Uterus (tissue), 4 donors: ENCODE measurements at places on chromosomes 13 and 19. TPM values are rescaled to one million over a fixed set of nuclear protein-coding genes. Genes with fewer than 3 reads are reported as not detected.

The IFI30 gene
- total RNA-seq: 17.4 TPM

The OR1M1 gene
- total RNA-seq: not detected

The CEACAM5 gene
- total RNA-seq: not detected

The CYSLTR2 gene
- total RNA-seq: 0.59 TPM

The PSG6 gene
- total RNA-seq: not detected

The ZNF229 gene
- 23.7 TPM for total RNA-seq

GRCh38 chr19:10805065-10805757, 30.8 kb downstream of the TMED1 start:
- H3K4me1 ChIP-seq: no peaks in the 10 kb centered on the region
- H3K27me3 ChIP-seq: no peaks in the 10 kb centered on the region
- no peaks in the 10 kb centered on the region for H3K36me3 ChIP-seq
- DNase-seq: no peak
- no peak overlapping the region for H3K4me3 ChIP-seq
- no peak overlapping the region for H3K27ac ChIP-seq

DNA sequence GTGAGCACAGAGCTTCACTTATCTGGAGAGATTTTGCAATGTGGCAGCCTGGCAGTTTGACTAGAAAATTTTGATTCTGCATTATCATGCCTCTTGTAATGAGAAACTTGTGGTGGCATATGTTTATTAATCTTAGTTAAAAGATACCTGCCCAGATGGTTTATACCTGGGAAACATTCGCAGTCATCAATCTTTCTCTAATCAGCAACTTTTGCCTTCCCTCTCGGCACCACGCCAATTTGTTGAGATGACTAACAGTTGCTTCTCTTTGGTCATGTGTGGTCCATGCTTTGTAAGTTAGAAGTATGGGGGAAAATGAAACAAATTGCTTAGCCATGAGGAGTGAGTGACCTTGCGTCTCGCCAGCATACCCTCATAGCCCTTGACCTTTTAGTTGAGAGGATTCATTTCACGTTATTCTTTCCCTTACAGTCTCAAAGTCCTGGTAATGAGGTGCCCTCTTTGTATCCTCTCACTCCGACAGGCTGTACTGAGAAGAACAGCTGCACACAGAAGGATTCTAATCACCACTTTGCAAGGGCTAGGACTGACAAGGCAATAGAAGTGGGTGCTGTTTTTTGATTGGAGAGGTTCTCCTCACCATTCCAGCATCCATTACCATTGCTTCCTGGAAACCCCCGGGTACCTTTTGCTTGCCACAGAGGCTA, 201.4 kb downstream of the OXGR1 start:
- no peaks in the 10 kb centered on the region for H3K27me3 ChIP-seq
- DNase-seq: no peak
- H3K4me3 ChIP-seq: no peak overlapping the region
- H3K4me1 ChIP-seq: no peaks in the 10 kb centered on the region
- H3K36me3 ChIP-seq: no peaks in the 10 kb centered on the region

DNA sequence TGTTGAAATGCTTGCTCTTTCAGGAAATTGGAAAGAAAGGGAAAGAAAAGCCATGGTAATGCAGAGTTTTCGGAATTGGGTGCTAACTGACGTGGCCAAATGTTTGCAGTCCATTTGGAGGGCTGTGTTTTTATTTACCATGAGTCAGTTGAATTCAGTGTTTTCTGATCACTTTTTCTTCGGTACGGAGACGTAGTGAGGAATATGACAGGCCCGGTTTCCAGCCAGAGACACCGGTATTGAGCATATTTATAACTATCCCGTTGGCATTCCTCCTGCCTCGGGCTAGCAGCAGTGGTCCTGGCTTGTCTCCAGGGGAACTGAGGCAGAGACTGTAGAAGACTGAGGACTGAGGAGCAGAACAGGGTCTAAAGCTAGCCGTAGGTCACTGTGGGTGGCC, 1.0 kb downstream of the CDC16 start:
- no peaks in the 10 kb centered on the region for H3K36me3 ChIP-seq
- H3K27me3 ChIP-seq: no peaks in the 10 kb centered on the region
- H3K4me1 ChIP-seq: no peaks in the 10 kb centered on the region
- no peak for DNase-seq
- peak overlapping the region; percentile 69 for H3K4me3 ChIP-seq

DNA sequence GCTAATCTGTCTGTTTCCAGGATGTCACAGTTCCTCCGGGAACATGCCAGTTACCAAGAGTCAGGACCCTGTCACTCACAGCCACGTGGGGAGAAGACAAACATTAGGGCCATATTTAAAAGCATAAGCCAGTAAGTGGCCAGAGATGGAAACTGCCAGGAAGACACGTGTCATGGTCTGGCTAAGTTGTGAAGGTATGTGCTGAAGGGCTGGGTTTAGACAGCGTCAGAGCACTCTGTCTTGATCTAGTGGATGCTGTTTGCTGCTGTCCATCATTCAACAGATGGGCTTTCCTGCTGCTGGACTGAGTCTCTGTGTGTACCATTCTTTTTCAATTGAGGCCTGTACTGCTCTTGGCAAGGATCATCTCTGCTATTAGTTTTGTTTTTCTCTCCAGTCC, 128.6 kb downstream of the HS6ST3 start:
- no peaks in the 10 kb centered on the region for H3K36me3 ChIP-seq
- no peaks in the 10 kb centered on the region for H3K4me1 ChIP-seq
- H3K27ac ChIP-seq: no peak overlapping the region
- no peaks in the 10 kb centered on the region for H3K27me3 ChIP-seq
- no peak overlapping the region for H3K4me3 ChIP-seq

DNA sequence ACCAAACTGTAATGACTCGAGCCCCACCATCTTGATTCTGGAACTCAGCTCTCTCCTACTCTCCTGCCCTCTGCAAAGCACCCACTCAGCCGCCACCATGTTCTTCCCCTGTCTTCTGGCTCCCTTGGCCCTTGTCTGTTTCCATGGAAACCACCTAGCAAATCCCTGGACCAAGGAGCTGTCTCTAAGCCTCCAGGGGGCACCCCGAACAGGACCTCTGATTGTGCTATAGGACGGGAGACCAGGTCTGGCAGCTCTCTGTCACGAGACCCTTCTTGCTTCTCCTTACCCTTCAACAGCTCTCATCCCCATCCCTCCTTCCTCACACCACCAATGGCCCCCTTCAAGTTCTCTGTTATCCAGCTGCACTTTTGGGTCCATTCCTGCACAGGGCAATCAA, 277.7 kb upstream of the ZNF507 start:
- H3K36me3 ChIP-seq: no peaks in the 10 kb centered on the region
- H3K4me3 ChIP-seq: no peak overlapping the region
- H3K27me3 ChIP-seq: no peaks in the 10 kb centered on the region
- no peak for DNase-seq
- no peak overlapping the region for H3K27ac ChIP-seq
- no peaks in the 10 kb centered on the region for H3K4me1 ChIP-seq

DNA sequence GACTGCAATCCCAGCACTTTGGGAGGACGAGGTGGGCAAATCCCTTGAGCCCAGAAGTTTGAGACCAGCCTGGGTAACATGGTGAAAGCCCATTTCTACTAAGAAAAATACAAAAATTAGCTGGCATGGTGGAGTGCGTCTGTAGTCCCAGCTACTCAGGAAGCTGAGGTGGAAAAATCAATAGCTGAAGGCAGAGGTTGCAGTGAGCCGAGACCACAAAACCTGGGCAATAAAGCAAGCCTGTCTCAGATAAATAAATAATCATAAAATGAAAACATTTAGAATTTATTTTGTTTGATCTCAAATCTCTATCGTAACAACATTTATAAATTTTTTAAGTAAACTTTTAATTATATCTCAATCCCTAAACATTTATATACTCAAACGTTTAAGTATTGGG, 36.6 kb downstream of the USP12 start:
- no peak overlapping the region for H3K27ac ChIP-seq
- no peak overlapping the region for H3K4me3 ChIP-seq
- no peak for DNase-seq
- H3K27me3 ChIP-seq: no peaks in the 10 kb centered on the region
- no peaks in the 10 kb centered on the region for H3K36me3 ChIP-seq

DNA sequence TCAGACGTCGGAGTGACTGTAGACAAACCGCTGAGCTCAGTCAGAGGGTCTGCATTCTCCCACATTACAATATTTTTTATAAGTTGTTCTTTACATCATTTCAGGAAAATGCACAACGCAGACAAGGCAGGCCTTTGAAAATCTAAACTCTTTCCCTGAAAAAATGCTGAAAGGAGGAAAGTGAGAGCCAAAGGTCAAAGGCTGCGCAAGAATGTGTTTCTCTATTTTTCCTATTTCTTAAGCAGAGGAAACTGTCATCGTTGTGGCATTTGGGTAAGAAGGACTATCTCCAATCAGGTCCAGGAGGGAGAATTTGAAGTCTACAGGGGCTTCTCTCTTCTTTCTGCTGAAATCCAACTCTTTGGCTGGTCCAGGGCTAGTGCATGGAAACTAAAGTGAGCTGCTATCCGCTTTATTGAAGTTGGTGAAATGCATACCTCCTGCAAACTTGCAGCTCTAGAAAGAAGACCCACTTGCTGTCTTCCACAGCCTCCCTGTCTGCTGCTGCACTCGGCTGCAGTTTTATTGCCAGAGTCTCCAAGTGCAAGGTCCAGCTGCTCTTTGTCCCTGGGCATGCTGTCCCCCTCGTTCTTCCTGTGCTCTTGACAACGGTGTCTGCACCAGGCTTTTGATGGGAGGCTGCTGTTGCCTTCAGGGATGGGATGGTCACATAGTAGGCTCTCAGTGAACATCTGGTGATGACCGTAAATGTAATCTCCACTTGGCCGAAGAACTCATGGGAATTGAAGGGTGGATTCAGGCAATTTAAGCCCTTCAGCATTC, 31.2 kb downstream of the ZNF536 start:
- no peaks in the 10 kb centered on the region for H3K27me3 ChIP-seq
- no peaks in the 10 kb centered on the region for H3K36me3 ChIP-seq
- no peak overlapping the region for H3K4me3 ChIP-seq

DNA sequence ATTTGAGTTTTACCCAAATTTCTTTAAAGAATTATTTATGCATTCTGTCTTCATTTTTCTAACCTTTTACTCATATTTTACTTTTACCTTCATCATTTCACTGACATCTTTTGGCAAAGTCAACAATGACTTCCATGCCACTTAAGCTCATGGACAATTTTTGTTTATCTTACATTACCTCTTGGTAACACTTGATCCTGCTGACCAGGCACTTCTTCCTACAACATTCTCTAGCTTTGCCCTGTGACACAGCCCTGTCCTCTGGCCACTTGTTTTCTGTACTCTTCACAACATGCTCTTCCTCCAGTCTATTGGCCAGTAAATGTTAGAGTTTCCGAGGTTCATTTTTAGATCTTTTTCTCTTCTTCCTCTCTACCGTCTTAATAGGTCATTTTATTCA, 377.2 kb downstream of the SUCLA2 start:
- no peaks in the 10 kb centered on the region for H3K27me3 ChIP-seq
- no peaks in the 10 kb centered on the region for H3K4me1 ChIP-seq
- no peaks in the 10 kb centered on the region for H3K36me3 ChIP-seq
- no peak for DNase-seq
- H3K27ac ChIP-seq: no peak overlapping the region

DNA sequence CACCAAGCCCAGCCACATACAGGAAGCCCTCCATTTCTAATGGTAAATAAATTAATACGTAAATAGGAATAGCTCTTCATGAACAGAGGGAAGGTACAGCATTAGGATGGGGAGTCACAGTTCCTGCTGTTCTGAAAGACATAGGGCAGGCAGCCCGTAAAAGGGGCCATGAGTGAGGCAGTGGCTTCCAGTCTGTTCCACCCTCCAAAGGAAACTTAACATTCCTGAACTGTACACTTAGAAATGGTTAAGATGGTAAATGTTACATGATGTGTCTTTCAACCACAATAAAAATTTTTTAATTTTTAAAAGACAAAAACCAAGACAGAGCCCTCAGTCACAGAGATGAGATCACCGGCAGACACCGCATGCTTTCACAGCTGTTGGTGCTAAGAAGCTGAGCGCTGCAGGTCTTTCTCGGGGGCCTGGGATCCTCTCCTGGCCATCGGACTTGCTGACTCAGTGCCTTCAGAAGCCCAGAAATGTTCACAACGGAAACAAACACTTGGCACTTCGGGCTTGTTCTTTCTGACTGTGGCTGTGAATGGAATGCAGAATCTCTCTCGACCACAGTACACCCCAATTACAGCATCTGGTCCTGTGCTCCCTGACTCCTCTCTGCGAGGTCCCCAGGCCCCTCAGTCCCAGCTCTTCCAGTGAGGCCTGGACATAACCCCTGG, 36.4 kb downstream of the EPS15L1 start:
- H3K4me1 ChIP-seq: no peaks in the 10 kb centered on the region
- no peak overlapping the region for H3K4me3 ChIP-seq
- H3K27ac ChIP-seq: peak overlapping the region; percentile 72
- peak; percentile 74 for DNase-seq

DNA sequence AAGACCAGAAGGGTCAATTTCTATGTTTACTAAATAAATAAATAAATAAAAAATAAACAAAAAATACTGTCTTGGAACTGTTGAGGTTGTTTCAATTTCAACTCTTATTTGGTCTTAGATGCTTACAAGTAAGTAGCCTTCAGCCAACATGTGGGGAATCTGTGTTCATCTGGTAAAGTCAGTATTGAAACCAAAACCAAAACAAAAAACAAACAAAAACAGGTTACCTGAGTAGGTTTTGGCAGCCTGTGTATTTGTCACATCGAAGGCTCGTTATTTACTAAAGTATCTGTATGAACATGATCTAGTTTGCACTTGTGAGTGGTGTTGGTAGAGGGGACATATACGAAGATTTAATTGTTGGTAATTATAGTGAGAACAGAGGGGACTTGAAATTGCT, 471.5 kb downstream of the SLITRK5 start:
- no peak overlapping the region for H3K4me3 ChIP-seq
- H3K27me3 ChIP-seq: no peaks in the 10 kb centered on the region
- H3K27ac ChIP-seq: no peak overlapping the region
- no peaks in the 10 kb centered on the region for H3K36me3 ChIP-seq
- DNase-seq: no peak

DNA sequence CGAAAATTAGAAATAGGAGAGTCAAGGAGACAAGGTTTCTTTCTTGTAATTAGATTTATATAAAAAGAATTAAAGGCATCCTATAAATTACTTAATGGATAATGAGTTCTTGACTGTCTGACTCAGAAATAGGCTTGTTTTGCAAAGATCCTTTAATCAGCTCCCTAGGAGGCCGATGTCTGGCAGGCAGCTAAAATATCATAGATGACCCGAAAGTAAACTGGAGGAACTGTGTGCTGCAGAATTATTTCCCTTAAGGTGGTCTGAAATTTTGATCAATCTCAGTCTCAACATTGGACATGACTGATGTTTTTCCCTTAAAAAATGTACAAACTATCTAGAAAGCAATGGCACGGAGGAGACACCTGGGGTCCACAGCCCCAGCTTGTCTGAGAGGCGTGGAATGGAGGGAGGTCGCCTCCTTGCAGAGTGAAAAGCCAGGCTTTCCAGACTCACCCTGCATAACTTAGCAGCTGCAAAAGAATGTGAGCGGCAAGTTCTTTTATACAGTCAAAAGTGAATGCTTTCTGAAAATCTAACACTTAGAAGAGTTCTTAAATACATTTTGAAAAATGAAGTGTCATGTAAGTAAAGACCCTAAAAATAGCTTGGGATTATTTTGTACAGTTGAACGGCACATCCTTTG, 44.8 kb downstream of the MBNL2 start:
- H3K27me3 ChIP-seq: no peaks in the 10 kb centered on the region
- no peak overlapping the region for H3K4me3 ChIP-seq
- no peaks in the 10 kb centered on the region for H3K4me1 ChIP-seq
- H3K36me3 ChIP-seq: no peaks in the 10 kb centered on the region

- no peaks in the 10 kb centered on the region for H3K36me3 ChIP-seq
- no peak overlapping the region for H3K4me3 ChIP-seq
- H3K27me3 ChIP-seq: no peaks in the 10 kb centered on the region
Observed at GRCh38 chr13:107407074-107407473, 808.3 kb downstream of the LIG4 start.

- DNase-seq: no peak
- H3K27ac ChIP-seq: no peak overlapping the region
- H3K4me3 ChIP-seq: no peak overlapping the region
- H3K36me3 ChIP-seq: no peaks in the 10 kb centered on the region
- no peaks in the 10 kb centered on the region for H3K4me1 ChIP-seq
Observed at GRCh38 chr13:90673746-90674145, 673.7 kb upstream of the MIR17HG start.
